ENCODE measurements at places on chromosomes 5 and 9. TPM values are rescaled to one million over a fixed set of nuclear protein-coding genes. Genes with fewer than 3 reads are reported as not detected.

GRCh38 chr5:59433174-59433573 lies 460.4 kb downstream of the PDE4D start:
- no peak for DNase-seq

PCDHA1 gene
- under 0.01 TPM for total RNA-seq

- no peak for DNase-seq
These were observed 58.8 kb upstream of the GFPT2 start for GRCh38 chr5:180411948-180412347.

BARHL1 gene
- total RNA-seq, result not detected

GRCh38 chr5:40653221-40654022 lies 26.3 kb upstream of the PTGER4 start:
- DNase-seq, result no peak

GRCh38 chr9:33377089-33377715 lies 25.2 kb downstream of the AQP7 start:
- DNase-seq, result no peak

DNA sequence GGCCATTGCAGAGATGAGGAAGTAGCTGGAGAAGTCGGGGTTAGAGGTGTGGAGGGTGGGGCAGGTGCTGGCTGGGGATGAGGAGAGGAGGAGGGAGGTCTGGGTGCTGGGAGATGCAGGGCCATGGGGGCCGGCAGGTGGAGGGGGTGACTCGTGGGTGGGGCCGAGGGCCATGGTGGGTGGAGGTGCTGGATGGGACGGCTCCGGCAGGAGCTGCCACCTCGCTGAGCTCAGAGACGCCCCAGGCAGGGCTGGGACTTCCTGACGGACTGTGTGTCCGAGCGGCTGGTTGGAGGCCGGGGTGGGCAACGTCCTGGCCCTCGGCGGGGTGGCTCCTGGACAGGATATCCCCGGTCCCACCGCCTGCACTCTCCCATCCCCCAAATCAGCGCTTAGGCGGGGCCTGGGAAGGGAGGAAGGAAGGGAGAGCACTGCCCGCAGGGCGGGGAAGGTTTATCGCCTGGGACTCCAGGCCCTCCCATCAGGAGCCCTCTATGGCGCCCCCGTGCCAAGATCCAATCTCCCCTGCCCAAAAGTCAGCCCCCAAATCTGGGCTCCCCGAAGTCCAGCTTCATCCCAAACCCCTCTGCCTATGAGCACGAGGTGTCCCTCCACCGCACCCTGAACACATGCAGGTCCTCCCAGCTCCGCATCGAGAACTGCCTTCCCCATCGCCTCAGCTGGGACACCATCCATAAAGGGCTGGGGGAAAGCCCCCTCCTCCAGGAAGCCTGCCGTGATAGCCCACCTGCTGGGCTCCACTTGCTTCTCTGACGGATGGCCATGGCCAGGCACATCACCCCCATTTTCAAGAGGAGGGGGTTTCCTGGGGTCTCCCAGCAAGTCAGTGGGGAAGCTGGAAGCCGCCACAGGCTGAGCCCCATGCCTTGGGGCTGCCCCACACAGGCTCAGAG lies 58.3 kb upstream of the NOTCH1 start:
- DNase-seq, result no peak

GPX3 gene
- 3.9 TPM for total RNA-seq

- peak; percentile 58 for DNase-seq
These were observed 1.1 kb upstream of the ADAMTSL1 start for GRCh38 chr9:18472841-18473251.

- DNase-seq, result peak; percentile 41
These were observed 73.9 kb downstream of the RORB start for GRCh38 chr9:74570879-74571512.

GRCh38 chr9:88198341-88198807 lies 60.1 kb upstream of the SPATA31C2 start:
- peak; percentile 94 for DNase-seq

TOPORS gene
- total RNA-seq, result 25.1 TPM

- DNase-seq, result no peak
These were observed 22.9 kb upstream of the CFAP95 start for GRCh38 chr9:69797675-69798074.

DNA sequence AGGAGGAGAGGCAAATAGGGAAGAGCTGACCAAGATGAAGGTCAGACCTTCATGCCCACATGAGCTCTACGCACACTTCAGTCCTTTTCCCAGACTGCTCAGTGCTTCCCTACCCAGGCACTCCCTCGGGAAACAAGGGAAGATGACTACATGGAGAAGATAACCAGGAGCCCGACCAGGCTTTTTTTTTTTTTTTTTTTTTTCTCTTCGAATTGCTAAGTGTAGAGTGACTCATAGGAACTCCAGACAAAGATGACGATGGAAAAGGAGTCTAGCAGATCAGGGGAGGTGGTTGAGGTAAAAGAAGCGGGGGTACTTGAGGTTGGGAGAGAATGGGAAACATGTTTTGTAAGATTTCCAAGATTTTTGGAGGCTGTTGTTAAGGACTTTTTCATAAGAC lies 526.1 kb downstream of the BNC2 start:
- DNase-seq, result peak; percentile 93

- no peak for DNase-seq
These were observed 7.5 kb downstream of the ADAMTS13 start for GRCh38 chr9:133429641-133430161.

DNA sequence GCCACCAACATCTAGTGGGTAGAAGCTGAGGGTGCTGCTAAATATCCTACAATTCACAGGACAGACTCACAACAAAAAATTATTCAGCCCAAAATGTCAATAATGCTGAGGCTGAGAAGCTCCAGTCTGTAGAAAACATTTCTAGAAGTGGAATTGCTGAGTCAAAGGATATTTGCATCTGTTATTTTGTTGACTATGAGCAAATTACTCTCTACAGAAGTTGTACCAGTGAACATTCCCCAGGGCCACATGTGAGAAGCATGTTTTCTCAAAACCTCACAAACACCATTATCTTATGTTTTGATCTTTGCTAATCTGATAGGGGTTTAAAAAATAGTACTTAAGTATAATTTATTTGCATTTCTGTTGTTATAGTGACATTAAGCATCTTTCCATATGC lies 15.4 kb downstream of the ITK start:
- DNase-seq, result no peak

DNA sequence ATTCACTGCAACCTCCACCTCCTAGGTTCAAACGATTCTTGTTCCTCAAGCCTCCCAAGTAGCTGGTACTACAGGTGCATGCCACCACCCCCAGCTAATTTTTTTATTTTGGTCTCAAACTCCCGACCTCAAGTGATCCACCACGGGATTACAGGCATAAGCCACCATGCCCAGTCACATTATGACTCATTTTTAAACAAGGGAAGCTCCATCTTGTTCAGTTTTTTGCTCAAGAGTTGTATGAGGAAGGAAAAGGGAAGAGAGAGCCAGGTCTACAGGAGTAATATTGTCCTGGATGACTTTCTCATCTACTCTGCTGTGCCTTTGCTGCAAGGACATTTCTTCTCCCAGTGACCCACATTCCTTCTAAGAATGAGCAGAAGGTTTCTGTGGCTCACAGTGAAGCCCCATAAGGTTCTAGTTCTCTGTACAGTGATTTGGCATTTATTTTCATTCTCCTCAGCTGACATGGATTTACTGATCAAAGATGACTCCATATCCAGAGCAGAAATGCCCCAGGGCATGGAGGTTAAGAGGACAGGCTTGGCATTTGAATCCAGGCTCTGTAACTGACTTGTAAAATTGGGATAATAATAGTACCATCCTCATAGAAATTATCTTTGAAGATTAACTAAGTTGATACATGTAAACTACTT lies 153.5 kb downstream of the CDH6 start:
- no peak for DNase-seq

SPINK1 gene
- 0.32 TPM for total RNA-seq

DNA sequence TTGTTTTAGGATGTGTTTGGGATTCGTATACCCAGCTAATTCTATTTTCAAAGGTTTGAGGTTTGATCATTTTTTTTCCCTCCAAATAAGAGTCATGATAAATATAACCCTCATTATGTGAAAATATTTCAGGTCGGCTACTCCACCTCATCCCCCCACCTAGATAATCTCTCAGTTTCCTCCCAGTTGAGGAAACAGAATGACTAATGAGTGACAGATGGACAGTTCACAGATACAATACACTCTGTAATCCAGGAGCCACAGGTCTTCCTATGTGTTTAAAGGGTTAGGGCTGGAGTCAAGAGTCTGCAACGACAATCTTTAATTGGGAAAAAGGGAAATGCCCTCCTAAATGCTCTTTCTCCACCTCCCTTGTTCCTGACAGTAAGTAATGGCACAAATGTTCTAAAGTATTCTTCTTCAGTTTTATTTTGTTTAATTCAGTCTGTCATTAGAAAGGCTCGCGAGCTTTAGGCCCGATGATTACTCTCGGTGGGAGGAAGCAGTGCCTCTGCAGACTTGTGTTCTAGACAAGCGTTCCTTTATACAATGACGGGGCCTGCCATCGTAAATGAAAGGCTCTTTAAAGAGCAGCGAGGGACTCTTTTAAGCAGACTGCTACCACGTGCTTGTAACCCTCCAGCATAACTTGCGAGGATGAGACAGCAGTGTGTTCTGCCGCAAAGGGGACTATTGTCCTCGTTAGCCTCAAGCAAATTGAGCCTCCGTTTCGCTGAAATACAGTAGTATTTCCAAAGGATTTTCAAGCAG lies 69.0 kb downstream of the MEF2C start:
- DNase-seq, result no peak

DNA sequence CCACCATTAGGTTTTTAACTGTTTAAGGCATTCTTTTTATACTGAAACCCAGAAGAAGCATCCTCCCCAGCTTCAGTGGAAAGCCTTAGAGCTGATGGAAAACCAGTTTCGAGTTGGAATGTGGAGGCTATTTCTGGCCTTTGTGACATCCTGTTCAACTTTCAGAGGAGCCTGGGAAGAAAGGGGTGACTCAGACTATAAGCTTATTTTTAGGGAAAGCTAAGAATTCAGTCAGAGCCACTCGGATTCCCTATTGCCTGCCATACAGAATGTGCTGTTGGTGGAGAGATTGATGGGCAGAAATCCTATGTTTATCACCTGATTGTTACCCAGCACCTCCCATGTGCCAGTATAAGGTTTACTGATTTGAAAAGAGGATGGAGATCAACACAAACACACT lies 19.8 kb downstream of the PALM2AKAP2 start:
- DNase-seq, result peak; percentile 60

ADRB2 gene
- 1.7 TPM for total RNA-seq

- peak; percentile 59 for DNase-seq
These were observed 185.5 kb downstream of the RGS3 start for GRCh38 chr9:113649054-113649453.

GRCh38 chr9:33919276-33919897 lies 102.4 kb downstream of the UBE2R2 start:
- DNase-seq, result no peak

GRCh38 chr5:80346055-80346454 lies 26.3 kb downstream of the SPZ1 start:
- peak; percentile 38 for DNase-seq

- no peak for DNase-seq
These were observed 988 bp downstream of the GFM2 start for GRCh38 chr5:74765929-74766328.

GRCh38 chr5:93145767-93146166 lies 435.3 kb downstream of the NR2F1-AS1 start:
- DNase-seq, result no peak

GRCh38 chr9:93905473-93906133 lies 49.6 kb downstream of the BARX1 start:
- no peak for DNase-seq

ELOVL7 gene
- total RNA-seq, result not detected

DNA sequence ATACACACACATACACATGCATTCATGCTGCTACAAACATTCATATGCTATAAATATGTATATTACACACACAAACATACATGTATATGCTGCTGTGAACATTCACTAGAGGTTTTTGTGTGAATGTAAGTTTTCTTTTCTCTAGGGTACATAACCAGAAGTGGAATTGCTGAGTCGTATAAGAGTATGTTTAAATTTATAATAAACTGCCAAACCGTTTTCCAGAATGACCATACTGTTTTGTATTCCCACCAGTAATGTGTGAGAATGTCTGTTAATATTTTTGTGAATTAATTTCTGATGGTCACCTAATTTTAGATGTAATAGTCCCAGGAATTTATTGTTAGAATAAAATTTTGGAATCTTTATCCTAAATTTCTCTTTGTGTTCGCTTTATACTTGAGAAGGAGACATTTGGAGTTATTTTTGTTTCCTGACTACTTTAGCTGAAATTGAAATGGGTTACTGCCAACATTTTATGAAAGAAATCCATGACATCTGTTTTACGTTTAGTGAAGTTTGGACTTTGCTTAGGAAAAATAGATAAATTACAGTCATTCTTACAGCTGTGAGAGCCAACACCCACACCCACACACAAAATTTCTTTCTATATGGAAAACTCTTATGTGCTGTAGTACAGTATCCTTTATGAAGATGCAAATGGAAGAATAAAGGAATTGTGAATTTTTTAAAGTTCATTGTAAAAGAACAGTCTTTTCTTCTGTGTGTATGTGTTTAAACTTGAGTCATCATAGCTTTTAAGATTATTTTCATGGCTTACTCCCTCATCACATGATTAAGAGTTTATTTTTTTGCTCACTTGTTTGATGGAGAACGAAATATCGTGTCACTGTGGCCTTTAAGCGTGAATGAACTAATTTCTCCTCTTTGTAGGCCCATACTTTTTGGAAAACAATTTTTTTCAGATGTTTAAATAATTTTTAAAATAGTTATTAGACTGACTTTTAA lies 24.3 kb downstream of the CENPP start:
- peak; percentile 67 for DNase-seq

GRCh38 chr5:453725-454481 lies 10.9 kb downstream of the EXOC3 start:
- DNase-seq, result no peak

GRCh38 chr5:82704381-82704780 lies 372.8 kb downstream of the TMEM167A start:
- DNase-seq, result no peak

DNA sequence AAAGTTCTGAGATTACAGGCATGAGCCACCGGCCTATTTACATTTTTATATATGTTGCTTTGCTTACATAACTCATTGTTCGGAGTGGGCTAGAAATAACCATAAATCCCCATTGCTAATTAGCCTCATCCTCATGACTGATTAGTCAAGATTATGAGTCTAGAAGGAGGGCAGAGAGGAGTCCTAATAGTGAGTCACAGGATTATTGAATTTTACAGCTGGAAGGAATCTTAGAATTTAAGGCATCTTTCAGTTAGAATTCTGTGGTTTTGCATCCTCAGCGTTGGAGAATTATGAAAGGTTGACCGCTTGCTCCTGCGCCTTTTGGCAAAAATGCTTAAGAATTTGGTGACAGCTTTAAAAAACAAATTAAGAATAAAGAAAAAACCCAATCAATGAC lies 2.6 kb upstream of the PBX3 start:
- peak; percentile 59 for DNase-seq

- DNase-seq, result no peak
These were observed 42.4 kb upstream of the SV2C start for GRCh38 chr5:76040806-76041205.

Data from fibroblast of villous mesenchyme (primary cell).